ENCODE measurements at places on chromosomes 12 and 14. TPM values are rescaled to one million over a fixed set of nuclear protein-coding genes. Genes with fewer than 3 reads are reported as not detected.

DNA sequence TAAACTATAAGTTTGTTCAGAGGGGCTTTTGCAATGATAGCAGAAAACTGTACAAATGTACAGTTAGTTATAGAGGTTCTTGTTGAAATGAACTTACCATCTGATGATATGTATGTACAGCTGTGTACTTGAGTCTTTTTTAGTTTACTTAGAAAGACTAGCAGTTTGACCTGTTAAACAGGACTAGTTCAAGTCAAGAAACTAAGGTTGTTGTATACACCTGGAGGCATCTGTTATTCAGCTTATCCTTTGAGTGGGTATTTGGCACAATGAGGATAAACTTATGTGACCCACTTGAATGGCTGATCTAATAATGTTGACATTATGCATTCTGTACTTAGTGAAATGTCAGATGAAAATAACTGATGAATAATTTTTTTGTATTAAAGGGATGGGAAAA is 13.4 kb downstream of the MTERF2 start:
- DNase-seq: no peak

DIO3 gene
- 0.47 TPM for total RNA-seq

DNA sequence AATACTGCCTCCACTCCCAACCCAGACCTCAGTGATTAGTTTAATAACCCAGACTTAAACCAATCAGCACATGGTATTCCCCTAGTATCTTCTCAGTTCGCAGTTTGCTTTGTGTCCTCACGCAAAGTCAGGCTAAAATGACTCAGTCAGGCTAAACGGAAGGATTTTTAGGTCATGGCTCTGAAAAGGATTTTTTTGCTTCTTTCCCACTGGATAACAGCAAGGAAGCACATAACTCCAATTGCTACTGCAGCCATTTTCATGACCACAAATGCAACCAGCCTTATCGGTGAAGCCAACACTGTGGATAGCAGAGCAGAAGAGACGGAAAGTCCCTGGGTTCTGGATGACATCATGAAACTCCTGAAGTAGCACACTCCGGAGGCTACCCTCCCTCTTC is 67.7 kb downstream of the ZC3H14 start:
- no peak for DNase-seq

GRCh38 chr12:104219908-104220404 is 4.4 kb downstream of the TXNRD1 start:
- peak; percentile 65 for DNase-seq

OTOGL gene
- 0.57 TPM for total RNA-seq

- no peak for DNase-seq
Measured at GRCh38 chr14:88748288-88748687, 44.5 kb downstream of the EML5 start.

MYH6 gene
- not detected for total RNA-seq

NFE2 gene
- total RNA-seq: 0.57 TPM

GRCh38 chr12:29921307-29921706 is 137.6 kb upstream of the TMTC1 start:
- no peak for DNase-seq

GRCh38 chr12:96237465-96238077 is 43.4 kb downstream of the ELK3 start:
- DNase-seq: peak; percentile 59

GRCh38 chr14:92513966-92514843 is 624 bp downstream of the RIN3 start:
- DNase-seq: no peak

DNA sequence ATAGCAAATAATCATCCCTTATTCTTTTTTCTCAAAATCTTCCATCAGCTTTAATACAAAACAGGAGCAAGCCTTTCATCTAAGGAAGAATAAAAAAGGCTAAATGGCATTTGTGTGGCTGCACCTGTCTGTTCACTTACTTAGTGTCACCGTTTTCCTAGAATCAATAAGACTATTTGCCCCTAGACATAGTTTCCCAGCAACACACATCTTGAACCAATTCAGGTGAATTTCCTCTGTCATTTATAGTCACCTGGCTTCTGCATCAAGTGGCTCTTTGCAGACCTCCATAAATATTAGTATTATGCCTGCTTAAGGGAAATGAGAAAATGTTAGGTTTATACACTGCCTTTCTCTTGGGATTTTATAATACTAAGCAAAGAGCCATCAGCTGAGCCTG is 17.4 kb upstream of the GCH1 start:
- no peak for DNase-seq

ATG2B gene
- 35.8 TPM for total RNA-seq

GRCh38 chr12:90028635-90029051 is 320.0 kb upstream of the ATP2B1 start:
- no peak for DNase-seq

IL31 gene
- not detected for total RNA-seq

NAV3 gene
- total RNA-seq: 43.1 TPM

GRCh38 chr14:69593018-69593677 is 18.2 kb upstream of the SUSD6 start:
- peak; percentile 65 for DNase-seq

- no peak for DNase-seq
Measured at GRCh38 chr12:40825156-40825555, 132.9 kb downstream of the CNTN1 start.

DNA sequence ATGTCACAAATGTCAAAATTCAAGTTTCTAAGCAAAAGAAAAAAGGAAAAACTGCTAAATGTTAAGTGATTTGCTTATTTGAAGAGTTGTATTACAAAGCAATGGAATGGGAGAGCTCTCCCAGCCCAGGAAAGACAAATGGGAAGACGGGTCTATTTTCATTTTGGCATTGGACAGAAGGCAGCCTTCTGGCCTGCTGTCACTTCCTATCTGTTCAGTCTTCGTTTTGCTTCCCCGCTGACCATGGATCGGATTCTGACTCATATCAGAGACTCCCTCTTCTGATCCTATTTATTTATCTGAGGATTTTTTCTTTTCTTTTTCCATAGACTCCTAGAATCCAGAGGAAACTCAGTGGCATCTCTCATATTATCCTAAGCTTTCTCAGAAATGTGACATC is 634.9 kb downstream of the DIO2 start:
- no peak for DNase-seq

GPRC5D gene
- 0.47 TPM for total RNA-seq

IGF1 gene
- 9.2 TPM for total RNA-seq

DNA sequence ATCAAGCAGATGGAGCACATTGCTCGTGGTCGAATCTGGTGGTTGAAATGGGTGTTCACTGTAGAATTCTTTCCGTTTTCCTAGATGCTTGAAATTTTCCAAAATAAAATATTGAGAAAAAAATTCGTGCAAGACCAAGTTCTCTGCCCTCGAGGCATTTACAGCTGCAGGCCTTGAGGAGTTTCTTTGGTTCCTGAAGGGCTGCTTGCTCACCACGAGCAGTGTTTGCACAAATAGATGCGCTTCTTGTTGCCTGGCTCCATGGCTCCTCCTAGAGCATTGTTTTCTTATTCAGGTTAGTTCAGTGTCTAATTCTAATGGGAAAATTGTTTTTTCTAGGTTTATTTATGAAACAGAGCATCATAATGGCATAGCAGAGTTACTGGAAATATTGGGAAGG is 74.5 kb upstream of the DYNC1H1 start:
- DNase-seq: peak; percentile 7

TCL1A gene
- total RNA-seq: not detected

MANSC4 gene
- total RNA-seq: not detected

- no peak for DNase-seq
Measured at GRCh38 chr12:113812411-113813228, 153.5 kb downstream of the RBM19 start.

DNA sequence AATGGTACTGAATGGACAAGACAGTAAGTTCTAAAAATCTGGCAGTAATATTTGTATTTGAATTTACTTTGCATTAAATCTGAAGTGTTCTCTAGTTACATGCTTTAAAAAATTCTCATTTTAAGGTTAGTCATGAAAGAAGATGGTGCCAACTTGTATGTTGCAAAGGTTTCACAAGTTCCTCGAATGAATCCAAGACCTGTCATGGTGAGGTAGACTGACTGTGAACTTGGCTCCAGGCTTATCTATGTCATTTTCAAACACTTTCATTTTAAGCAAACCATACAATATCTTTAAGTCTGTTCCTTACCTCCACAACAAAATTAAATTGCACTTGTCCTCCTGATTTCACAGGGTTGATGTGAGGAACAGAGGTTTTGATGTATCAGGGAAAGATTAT is 23.4 kb downstream of the CLEC2D start:
- no peak for DNase-seq

GRCh38 chr14:23043754-23044153 is 1.7 kb downstream of the PSMB11 start:
- DNase-seq: no peak

GRCh38 chr12:3651585-3652424 is 101.1 kb downstream of the CRACR2A start:
- no peak for DNase-seq

GRCh38 chr12:10069099-10069498 is 29.7 kb downstream of the CLEC1A start:
- DNase-seq: no peak

PTPN21 gene
- 20.3 TPM for total RNA-seq

All from ureter (tissue), 1 donor.